ENCODE measurements at places on chromosomes 2 and 18.

DNA sequence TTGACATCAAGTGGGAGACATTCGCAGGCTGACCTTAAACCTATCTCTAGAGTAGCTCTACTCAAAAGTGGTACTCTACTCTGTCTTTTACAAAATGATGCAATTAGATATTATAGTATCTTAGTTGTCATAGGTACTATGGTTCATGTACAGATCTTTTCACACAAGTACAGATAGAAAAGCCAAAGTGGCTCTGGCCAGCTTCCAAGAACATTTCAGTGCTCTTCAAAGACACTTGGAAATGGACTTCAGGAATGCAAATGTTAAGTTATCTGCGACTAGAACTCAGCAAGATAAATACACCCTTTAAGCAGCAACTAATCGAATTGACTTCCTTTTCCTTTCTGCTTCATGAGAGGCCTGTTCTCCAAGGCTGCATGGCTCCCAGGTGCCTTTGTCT lies 718.7 kb upstream of the FAM98A start:
- no peak for DNase-seq

DNA sequence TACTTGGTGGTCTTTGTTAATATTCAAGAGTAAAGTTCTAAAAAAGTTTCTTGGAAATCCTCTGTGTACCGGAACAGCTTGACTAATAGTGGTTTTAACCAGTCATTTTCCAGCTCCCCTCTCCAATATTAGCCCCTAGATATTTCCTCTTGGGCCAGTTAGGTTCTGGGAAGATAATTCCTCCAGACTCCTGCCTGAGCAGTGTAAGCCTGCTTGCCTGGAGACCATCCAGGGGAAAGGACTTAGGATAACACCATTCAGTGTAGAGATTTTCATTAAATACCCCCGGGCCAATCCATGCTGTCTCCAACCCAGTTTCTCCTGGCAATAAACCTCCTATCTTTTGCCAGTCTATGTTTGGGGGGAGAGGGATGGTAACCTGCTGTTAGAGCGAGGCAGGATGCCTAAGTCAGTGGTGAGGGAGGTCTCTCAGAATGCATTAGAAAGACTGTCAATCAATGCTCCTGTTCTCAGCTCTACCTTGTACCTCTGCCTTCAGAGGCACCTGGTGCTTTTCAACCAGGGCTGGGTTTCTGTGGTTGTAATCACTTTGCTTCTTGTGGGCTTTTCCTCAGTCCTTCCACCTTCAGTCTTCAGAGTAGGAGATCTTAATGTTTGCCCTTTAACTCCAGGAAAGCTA lies 186.4 kb downstream of the RNF152 start:
- DNase-seq, result no peak

DNA sequence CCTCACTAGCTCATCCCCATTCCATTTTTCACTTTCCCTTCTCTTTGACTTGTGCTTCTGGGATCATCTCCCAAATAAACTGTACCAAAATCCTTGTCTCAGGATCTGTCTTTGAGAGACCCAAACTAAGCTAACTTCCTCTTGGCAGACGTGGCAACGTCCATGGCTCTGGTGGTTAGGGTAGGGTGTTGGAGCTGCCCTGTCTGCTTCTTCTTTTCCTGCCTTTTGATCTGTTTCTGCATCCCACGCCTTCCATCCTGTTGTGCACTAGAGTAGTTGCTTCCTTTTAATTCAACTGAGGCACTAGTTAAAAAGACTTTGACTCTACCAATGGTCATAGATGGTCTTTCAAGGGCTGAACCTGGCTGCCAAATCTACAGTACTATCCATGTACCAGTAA lies 5.5 kb upstream of the MAP4K4 start:
- no peak for DNase-seq

DNA sequence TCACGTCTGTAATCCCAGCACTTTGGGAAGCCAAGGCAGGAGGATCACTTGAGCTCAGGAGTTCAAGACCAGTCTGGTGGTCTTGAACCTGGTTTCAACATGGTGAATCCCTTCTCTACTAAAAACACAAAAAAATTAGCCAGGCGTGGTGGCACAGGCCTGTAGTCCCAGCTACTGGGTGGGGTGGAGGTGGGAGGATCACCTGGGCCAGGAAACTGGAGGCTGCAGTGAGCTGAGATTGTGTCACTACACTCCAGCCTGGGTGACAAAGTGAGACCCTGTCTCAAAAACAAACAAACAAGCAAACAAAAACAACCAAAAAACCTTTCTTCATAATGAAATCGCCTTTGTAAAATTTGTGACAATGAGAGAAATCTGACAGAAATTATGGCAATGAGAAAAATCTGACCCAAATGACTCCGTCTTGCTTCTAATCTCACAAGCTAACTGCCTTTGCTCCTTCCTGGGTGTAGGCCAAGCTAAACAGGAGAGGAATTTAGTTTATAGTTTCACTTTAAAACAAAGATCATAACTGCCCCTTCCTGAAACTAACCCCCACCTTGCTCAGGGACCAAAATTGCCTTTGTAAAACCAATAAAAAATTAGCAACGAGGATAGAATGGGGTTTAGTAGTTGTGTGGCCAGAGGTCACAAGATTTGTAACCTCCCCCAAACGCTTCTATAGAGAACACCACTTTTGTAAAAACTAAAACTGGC lies 60.7 kb upstream of the KIF5C start:
- no peak for DNase-seq

DNA sequence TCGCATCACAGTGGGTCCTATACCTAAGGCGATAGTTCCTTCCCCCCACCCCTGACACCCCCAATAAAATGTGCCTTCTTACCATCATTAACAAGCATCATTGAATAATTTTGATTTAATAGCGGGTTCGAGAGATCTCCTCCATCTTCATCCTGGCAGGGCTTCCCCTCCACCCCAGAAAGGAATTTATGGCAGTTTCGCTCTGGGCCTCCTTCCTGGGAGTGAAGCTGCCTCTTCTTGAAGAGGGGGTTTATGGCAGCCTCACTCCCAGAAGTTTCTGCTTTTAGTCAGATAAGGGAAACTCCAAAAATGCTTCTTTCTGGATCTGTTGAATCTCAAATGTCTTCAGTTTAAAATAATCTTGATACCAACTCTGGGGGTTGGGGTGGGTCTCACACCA lies 45.7 kb downstream of the RRM2 start:
- DNase-seq, result no peak

GRCh38 chr2:8800821-8801220 lies 36.6 kb downstream of the KIDINS220 start:
- no peak for DNase-seq

GRCh38 chr2:233768076-233768475 lies 8.0 kb downstream of the UGT1A1 start:
- DNase-seq, result no peak

- DNase-seq, result no peak
Observed at GRCh38 chr2:106843001-106843909, 42.7 kb downstream of the ST6GAL2 start.

- DNase-seq, result no peak
Observed at GRCh38 chr2:181008407-181008806, 28.0 kb downstream of the UBE2E3 start.

DNA sequence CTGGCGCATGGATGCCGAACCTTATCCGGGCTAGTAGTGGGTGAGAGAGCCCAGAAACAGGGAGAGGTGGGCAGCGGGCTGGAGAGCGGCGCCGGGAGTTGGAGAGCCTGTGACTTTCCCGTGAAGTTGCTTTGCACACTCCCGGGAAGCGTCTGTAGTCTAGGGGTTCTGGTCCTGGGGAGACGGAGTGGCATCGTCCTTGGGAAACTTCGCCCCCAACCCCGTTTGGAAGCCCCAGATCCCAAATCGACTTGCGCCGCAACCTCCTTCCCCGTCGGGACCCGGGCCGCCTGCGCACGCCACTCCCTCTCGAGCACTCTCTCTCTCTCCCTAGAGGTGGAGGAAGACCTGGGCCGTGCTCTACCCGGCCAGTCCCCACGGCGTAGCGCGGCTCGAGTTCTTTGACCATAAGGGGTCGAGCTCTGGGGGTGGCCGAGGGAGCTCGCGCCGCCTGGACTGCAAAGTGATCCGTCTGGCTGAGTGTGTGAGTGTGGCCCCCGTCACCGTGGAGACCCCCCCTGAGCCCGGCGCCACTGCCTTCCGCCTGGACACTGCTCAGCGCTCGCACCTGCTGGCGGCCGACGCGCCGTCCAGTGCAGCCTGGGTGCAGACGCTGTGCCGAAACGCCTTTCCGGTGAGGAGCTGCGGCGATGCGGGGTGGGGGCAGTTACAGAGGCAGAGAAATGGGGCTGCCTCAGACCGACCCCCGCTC lies 456 bp downstream of the DOK1 start:
- DNase-seq, result peak; percentile 24

DNA sequence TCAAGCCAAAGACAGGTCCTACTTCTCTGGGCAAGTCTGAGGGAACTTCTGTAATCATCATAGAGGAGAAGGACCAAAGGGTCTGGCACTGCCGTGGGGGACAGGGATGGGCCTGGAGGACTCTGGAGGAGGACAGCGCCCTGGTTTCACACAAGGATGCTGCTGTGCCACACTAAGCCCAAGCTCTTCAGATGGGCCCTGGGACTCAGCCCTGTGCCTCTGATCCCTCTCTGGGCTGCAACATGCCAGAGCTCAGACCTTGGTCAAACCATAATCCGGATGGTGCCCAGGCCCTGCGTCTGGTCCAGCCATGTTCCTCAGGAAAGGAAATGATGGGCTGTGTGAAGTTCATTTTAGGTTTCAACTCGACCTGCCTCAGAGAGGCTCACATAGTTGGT lies 222.0 kb upstream of the COPS8 start:
- no peak for DNase-seq

DNA sequence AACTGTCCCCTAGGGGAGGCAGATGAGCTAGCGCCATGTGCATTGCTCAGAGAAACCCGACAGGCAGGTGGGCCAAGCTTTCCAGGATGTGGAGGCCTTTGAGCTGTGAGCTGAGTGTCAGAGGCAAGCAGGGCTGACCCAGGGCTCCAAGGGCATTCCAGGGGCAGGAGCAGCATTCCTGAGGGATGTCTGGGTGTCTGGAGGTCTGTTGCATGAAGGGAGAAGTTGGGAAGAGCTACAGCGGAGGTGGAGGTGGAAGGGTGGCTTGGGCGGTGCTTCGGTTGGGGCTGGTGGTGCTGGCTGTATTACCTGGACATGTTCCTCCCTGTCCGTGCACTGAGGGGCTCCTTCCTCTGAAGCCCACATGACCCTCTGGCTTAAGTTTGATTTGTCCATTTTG lies 102.8 kb downstream of the RNF144A start:
- DNase-seq, result no peak

DNA sequence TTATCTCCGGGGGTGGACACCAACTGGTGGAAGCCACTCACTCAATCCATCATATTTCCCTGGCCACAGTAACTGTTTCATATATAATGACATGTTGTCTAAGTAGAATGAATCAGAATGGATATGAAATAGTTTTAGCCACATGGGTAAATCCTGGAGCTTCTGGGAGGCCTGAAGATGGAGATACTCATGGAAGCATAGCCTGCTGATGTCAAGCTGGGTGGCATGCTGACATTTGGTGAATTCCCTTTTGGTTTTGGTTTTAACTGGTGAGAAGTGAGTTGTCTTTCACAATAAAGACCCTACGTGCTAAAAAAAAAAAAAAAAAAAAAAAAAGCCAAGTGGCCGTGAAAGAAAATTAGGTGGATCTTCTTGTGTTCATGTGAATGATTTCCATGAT lies 105.3 kb upstream of the ITGA6 start:
- no peak for DNase-seq

GRCh38 chr2:140667203-140667602 lies 1463.6 kb downstream of the LRP1B start:
- no peak for DNase-seq

- no peak for DNase-seq
Observed at GRCh38 chr2:223084873-223085272, 32.9 kb downstream of the KCNE4 start.

GRCh38 chr2:73176881-73177644 lies 25.3 kb upstream of the NOTO start:
- DNase-seq, result peak; percentile 82

GRCh38 chr18:13366962-13367892 lies 148.7 kb downstream of the LDLRAD4 start:
- no peak for DNase-seq

DNA sequence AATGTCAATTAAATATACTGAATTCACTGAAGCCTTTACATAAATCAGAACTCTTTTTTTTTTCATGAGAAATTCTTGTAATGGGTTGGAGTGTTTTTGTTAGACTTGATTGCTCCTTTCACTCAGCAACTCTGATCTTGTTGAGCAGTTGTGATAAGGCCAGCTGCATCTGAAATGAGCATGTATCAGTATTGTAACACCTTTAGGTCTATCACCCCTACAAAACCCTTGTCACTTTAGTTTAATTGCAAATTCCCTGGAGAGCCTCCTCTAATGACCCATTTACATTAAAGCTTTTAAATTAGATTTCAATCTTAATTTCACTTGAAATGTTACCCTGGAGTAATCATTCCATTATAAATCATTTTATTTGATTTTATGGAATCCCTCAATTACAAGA lies 346.8 kb upstream of the TCF4 start:
- no peak for DNase-seq

All from effector CD8-positive, alpha-beta T cell (primary cell).